ENCODE measurements at places on chromosomes 5 and 9.

- DNase-seq, result no peak
Measured at GRCh38 chr9:109447329-109448076, 50.6 kb downstream of the PTPN3 start.

DNA sequence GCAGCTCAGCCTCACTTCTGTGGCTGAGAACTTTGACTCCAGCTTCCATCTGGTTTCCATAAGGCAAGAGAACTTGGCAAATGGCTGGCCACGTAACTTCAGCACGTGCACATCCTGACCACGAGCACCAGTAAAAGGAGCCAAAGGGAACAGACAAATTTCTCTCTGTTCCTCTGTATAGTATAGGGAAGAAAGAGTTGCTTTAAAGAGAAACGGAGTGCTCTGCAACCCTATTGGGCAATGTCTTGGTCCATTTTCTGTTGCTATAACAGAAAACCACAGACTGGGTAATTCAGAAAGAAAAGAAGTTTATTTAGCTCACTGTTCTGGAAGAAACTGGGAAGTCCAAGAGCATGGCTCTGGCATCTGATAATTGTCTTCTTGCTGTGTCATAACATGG lies 558.7 kb downstream of the ACTL7B start:
- DNase-seq, result peak; percentile 74

GRCh38 chr5:143495821-143496275 lies 92.4 kb upstream of the NR3C1 start:
- DNase-seq, result peak; percentile 91

- no peak for DNase-seq
Measured at GRCh38 chr5:173306695-173307094, 21.5 kb downstream of the STC2 start.

DNA sequence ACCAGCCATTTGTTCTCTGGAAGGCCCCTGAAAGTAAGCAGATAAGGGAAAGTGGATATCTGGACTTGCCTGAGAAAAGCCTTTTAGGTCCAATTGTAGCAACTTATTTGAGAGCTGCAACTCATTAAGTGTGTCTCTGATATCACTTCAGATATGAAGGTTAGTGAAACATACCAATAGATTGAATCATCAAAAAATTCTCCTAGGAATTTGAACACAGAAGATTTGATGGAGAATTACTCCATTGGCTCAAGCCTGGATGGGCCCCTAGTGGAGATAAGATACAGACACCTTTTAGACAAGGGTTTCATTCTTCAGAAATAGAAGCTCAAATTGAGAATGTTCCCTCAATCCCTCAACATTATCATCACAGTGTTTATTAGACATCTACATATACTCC lies 356.7 kb downstream of the NDUFS4 start:
- peak; percentile 68 for DNase-seq

- DNase-seq, result no peak
Measured at GRCh38 chr5:102700916-102701315, 54.2 kb upstream of the PAM start.

DNA sequence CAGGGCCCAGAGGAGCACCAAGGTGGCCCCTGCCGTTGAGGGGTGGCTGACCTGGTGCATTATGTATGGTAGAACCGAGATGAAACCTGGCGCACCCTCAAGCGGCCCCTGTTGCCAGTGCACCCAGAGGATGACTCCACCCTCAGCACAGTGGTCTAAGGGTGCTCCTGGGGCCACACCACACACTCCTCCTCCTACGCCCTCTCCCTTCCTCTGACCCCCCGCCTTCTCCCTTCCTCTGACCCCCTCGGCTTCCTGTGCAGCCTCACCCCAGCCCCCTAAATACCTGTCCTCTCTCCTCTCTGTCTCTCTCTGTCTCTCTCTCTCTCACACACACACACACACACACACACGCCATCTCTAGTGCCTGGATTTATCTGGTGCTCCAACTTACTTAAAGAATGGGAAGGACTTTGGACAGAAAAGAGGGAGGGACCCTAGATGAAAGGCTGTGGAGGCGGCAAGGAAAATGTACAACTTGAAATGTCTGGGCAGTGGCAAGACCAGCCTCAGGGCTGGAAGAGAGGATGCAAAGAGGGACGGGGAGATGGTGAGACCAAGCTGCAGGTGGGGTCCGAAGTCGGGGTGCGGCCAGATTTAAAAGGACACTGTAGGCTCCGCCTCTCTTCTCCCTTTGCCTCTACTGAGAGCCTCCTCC lies 18.2 kb upstream of the SLC30A5 start:
- DNase-seq, result no peak

- no peak for DNase-seq
Measured at GRCh38 chr5:178381921-178382695, 149.5 kb upstream of the PHYKPL start.

DNA sequence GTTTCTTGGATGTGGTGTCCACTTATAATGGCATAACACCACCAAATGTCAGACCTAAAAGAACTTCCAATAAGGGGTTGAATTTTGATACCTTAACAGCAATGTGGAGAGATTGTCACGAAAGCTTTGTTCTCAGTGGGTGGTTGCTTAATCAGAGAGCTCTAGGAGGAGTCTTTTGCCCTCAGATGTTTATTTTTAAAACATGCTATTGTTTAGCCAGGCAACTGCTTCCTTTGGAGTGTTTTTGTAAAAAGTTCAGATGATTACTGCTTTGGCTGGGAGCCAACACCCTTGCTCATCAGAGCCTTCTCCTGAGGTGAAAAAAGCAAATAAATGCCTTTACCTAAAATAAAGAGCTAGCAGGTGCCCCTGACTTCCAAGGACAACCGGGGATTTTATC lies 65.0 kb downstream of the SLC1A1 start:
- no peak for DNase-seq

DNA sequence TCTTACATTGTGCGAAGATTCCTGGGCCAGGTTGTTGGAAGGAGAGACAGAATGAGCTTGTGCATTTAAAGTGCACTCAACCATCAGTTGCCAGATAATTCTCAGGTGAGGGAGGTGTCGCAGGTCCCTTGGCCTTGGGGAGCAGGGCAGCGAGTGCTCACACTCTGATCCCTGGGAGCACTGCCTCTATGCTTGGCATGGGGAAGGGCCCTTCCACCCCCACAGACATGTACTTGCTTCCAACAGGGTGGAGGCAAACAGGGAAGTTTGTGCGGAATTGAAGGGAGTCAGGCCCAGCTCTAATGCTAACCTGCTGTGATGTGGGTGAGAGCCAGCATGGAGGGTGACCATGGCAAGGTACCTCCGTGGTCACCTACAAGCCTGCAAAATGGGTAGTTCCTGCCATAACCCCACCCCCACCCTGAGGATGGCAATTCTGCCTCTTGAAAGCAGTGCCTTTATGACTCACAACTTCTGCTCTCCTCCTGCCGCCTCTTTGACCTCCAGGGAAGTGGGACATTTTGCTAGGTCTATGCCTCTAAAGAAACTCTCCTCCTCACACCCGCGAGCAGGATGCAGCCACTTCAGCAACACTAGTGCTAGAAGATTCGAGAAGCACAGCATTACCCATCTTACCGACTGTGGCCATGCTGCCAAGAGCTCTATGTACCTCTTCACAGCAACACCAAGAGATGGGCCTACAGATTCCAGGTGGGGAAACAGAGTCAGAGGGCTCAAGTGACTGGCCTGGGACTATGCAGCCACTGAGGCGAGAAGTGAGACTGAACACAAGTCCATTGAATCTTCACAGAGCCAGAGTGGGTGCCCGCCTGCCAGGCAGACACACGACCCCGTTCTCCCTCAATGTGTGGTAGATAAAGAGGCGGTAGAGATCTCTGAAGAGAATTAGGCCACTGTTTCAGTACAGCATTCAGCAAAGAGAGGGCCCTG lies 22.1 kb upstream of the SLC25A51 start:
- DNase-seq, result no peak
